ENCODE measurements at places on chromosomes 4 and X.

DNA sequence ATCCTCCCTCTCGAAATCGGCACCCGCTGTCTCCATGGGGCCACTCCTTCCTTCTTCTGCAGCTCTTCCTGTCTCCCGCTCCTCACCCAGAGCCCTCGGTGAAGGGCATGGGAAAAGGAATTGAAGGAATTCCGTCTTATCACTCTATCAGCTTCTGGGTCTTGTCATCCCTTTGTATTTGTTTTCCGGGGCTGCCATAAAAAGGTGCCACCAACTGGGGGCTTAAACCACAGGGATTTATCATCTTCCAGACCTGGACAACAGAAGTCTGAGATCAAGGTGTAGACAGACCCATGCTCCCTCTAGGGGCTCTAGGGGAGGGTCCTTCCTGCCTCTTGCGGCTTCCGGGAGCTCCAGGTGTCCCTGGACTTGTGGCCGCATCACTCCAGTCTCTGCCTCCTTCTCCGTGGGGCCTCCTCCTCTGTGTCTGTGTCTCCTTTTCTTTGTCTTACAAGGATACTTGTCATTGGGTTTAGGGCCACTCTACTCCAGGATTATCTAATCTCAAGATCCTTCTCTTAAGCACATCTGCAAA, 24.0 kb downstream of the CD99 start:
- no peaks in the 10 kb centered on the region for H3K27me3 ChIP-seq
- no peak overlapping the region for H3K27ac ChIP-seq
- DNase-seq, result peak; percentile 78
- no peak overlapping the region for H3K4me3 ChIP-seq

DNA sequence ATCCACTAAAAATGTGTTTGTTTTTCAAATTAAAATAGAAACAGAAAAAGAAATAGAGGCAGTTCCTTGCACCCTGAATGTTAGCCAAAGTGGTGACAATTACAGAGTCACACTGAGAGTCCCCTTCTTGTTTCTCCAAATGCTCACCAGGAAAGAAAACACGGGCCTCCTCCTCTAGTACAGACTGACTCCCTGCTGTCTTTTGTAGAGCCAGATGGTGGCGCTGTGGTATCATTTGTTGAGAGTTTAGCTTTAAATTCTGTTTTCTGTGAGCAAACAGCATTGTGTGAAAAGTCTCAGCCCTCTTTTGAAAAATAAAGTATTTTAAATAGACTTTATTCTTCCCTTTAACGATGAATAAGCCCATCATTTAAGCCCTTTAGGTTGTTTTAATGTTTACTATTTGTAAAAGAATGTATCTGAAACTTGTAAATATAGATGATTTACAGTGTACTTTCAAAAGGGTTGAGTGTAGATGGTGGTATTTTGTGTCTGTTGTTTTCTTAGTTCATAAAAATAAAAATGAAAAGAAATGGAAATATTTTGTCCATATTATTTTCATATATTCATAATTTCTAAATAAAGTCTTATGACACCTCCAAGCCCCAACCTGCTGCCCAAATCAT, 36.9 kb upstream of the ATOH1 start:
- no peak overlapping the region for H3K27ac ChIP-seq
- H3K36me3 ChIP-seq, result no peaks in the 10 kb centered on the region
- DNase-seq, result peak; percentile 82

DNA sequence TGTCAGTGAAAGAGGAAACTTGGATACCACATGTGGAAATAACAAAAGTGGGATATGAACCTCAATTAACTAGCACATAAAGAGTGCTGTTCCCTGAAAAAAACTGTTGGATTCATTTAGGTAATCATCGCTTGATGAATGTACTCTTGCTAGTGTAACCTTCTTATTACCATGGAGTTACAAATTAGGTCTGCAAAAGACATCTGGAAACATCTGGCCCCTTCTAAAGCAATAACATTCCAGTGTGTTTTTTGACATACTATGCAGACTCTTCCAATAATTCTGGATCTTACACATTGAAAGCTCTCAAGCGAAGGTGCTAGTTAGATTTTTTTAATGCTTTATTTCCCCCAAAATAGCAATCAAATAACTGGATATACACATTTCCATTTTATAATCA, 134.6 kb downstream of the ATP10D start:
- no peaks in the 10 kb centered on the region for H3K36me3 ChIP-seq
- no peak for DNase-seq
- H3K4me3 ChIP-seq, result no peak overlapping the region
- H3K4me1 ChIP-seq, result no peaks in the 10 kb centered on the region

DNA sequence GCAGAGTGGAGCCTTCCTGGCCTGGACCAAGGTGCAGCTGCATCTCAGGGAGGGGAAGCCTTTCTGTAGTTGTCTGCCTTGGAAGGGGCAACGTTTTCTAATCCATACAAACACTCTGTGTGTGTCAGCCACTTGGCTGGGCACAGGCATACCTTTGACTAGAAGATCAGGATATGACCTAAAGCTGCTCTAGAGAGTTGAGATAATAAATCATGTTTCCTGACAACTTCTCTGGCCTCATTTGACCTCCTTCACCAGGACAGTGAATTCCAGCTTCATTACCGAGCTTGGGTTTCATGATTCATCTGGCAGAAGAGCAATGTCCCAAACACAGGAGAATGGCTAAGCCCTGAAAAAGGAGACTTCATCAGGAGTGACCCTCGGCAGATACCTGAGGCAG, 89.6 kb upstream of the KIT start:
- H3K36me3 ChIP-seq, result no peaks in the 10 kb centered on the region
- no peak overlapping the region for H3K4me3 ChIP-seq
- peaks cover 28% of the 10 kb centered on the region for H3K4me1 ChIP-seq
- no peak for DNase-seq
- no peak overlapping the region for H3K27ac ChIP-seq
- H3K27me3 ChIP-seq, result no peaks in the 10 kb centered on the region

- H3K27ac ChIP-seq, result no peak overlapping the region
- no peaks in the 10 kb centered on the region for H3K36me3 ChIP-seq
- H3K4me3 ChIP-seq, result no peak overlapping the region
- H3K4me1 ChIP-seq, result no peaks in the 10 kb centered on the region
These were observed 472.0 kb downstream of the IQCM start for GRCh38 chr4:149343614-149344013.

DNA sequence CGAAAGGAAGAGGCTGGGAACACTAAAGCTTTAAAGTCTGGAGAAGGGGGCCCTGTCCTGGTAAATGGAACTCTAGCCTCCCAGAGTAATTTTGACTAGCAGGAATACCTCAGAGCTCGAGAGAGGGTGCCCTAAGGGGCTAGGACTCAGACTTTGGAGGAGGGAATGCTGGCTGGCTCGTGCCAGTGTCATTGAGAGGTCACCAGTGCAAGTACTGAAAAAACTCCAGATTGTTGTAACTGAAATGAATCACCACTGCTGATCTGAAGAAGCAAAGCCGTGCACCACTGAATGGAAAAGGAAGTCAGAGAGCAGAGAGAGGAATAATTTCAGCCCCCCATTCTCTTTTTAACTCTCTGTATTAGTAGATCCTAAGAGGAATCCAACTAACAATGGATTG, 690.2 kb downstream of the FAT4 start:
- H3K27me3 ChIP-seq, result no peaks in the 10 kb centered on the region
- H3K4me3 ChIP-seq, result no peak overlapping the region
- no peak overlapping the region for H3K27ac ChIP-seq
- H3K4me1 ChIP-seq, result no peaks in the 10 kb centered on the region
- H3K36me3 ChIP-seq, result no peaks in the 10 kb centered on the region

GRCh38 chr4:98601708-98602107, 56.7 kb downstream of the TSPAN5 start:
- no peaks in the 10 kb centered on the region for H3K27me3 ChIP-seq
- H3K27ac ChIP-seq, result no peak overlapping the region
- no peaks in the 10 kb centered on the region for H3K36me3 ChIP-seq
- no peak for DNase-seq

- H3K4me1 ChIP-seq, result peaks cover 6% of the 10 kb centered on the region
- no peak for DNase-seq
- H3K27ac ChIP-seq, result no peak overlapping the region
- H3K4me3 ChIP-seq, result no peak overlapping the region
These were observed 8.3 kb upstream of the AFAP1 start for GRCh38 chr4:7947927-7948326.

- no peaks in the 10 kb centered on the region for H3K27me3 ChIP-seq
- no peak overlapping the region for H3K4me3 ChIP-seq
These were observed 20.7 kb downstream of the STX18 start for GRCh38 chr4:4521136-4521535.

GRCh38 chr4:138727731-138728130, 287.9 kb upstream of the NOCT start:
- DNase-seq, result no peak
- H3K27me3 ChIP-seq, result no peaks in the 10 kb centered on the region
- no peak overlapping the region for H3K27ac ChIP-seq
- H3K36me3 ChIP-seq, result no peaks in the 10 kb centered on the region
- no peak overlapping the region for H3K4me3 ChIP-seq
- peaks cover 3% of the 10 kb centered on the region for H3K4me1 ChIP-seq

DNA sequence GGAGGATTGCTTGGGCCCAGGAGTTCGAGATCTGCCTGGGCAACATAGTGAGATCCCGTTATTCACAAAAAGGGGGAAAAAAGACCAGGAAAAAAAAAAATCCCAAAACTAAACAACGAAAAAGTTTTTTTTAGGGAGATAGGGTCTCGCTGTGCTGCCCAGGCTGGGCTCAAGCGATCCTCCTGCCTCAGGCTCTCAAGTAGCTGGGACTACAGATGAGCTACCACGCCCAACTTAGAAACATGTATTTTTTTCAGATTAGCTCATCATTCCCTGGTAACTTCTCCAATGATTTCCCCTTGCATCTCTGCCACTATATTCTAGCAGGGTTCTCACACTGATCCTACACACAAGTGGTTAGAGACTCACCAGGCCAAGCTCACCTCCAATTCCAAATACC, 24.4 kb upstream of the IRAK1 start:
- no peaks in the 10 kb centered on the region for H3K27me3 ChIP-seq
- H3K4me3 ChIP-seq, result no peak overlapping the region
- DNase-seq, result no peak
- peaks cover 4% of the 10 kb centered on the region for H3K36me3 ChIP-seq
- no peaks in the 10 kb centered on the region for H3K4me1 ChIP-seq

GRCh38 chr4:37803348-37803973, 23.0 kb upstream of the PGM2 start:
- H3K4me3 ChIP-seq, result no peak overlapping the region
- H3K4me1 ChIP-seq, result no peaks in the 10 kb centered on the region
- no peaks in the 10 kb centered on the region for H3K36me3 ChIP-seq

GRCh38 chr4:97653701-97654100, 489.6 kb downstream of the STPG2 start:
- no peaks in the 10 kb centered on the region for H3K27me3 ChIP-seq
- no peaks in the 10 kb centered on the region for H3K36me3 ChIP-seq
- no peak overlapping the region for H3K27ac ChIP-seq
- no peak overlapping the region for H3K4me3 ChIP-seq
- no peaks in the 10 kb centered on the region for H3K4me1 ChIP-seq

- H3K27ac ChIP-seq, result no peak overlapping the region
- no peaks in the 10 kb centered on the region for H3K4me1 ChIP-seq
- peaks cover 8% of the 10 kb centered on the region for H3K27me3 ChIP-seq
- no peak for DNase-seq
- no peaks in the 10 kb centered on the region for H3K36me3 ChIP-seq
These were observed 6.5 kb upstream of the DLG3 start for GRCh38 chrX:70437921-70438665.

GRCh38 chr4:6776920-6777635, 5.4 kb upstream of the KIAA0232 start:
- H3K36me3 ChIP-seq, result no peaks in the 10 kb centered on the region
- H3K27ac ChIP-seq, result no peak overlapping the region
- no peak for DNase-seq
- peaks cover 9% of the 10 kb centered on the region for H3K4me1 ChIP-seq
- no peak overlapping the region for H3K4me3 ChIP-seq
- peaks cover 30% of the 10 kb centered on the region for H3K27me3 ChIP-seq

- no peaks in the 10 kb centered on the region for H3K4me1 ChIP-seq
- no peak for DNase-seq
- H3K4me3 ChIP-seq, result no peak overlapping the region
- H3K27ac ChIP-seq, result no peak overlapping the region
- H3K36me3 ChIP-seq, result peaks cover 75% of the 10 kb centered on the region
- H3K27me3 ChIP-seq, result no peaks in the 10 kb centered on the region
These were observed 31.0 kb downstream of the DCTD start for GRCh38 chr4:182886205-182886604.

GRCh38 chr4:28004520-28004919, 1143.9 kb downstream of the STIM2 start:
- no peaks in the 10 kb centered on the region for H3K36me3 ChIP-seq
- no peak overlapping the region for H3K27ac ChIP-seq
- H3K4me1 ChIP-seq, result no peaks in the 10 kb centered on the region
- no peak overlapping the region for H3K4me3 ChIP-seq
- DNase-seq, result no peak
- H3K27me3 ChIP-seq, result no peaks in the 10 kb centered on the region

DNA sequence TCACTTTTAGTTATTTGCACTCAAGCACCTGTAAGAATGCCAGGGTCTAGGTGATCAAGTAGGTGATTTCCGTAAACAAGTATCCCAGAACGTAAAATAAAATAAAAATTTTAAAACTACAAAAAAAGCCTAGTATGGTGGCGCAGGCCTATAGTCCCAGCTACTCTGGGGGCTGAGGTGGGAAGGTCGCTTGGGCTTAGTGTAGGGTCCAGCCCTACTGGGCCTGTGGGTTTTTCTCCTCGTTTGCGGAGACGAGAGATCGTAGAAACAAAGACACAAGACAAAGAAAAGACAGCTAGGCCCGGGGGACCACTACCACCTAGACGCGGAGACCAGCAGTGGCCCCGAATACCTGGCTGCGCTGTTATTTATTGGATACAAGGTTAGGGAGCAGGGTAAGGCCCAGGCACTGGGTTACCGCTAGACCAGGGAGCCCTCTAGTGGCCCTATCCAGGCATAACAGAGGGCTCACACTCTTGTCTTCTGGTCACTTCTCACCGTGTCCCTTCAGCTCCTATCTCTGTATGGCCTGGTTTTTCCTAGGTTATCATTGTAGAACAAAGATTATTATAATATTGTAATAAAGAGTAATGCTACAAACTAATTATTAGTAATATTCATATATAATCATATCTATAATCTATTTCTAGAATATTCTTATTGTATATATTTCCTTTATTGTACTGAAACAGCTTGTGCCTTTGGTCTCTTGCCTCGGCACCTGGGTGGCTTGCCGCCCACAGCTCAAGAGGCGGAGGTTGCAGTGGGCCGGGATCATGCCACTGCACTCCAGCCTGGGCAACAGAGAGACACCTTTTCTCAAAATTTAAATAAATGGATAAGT, 38.4 kb downstream of the SAGE1 start:
- H3K4me1 ChIP-seq, result no peaks in the 10 kb centered on the region
- peak; percentile 84 for DNase-seq
- no peaks in the 10 kb centered on the region for H3K27me3 ChIP-seq
- H3K4me3 ChIP-seq, result no peak overlapping the region

GRCh38 chr4:114864060-114864459, 249.4 kb downstream of the NDST4 start:
- H3K27ac ChIP-seq, result no peak overlapping the region
- H3K36me3 ChIP-seq, result no peaks in the 10 kb centered on the region
- no peak for DNase-seq
- no peak overlapping the region for H3K4me3 ChIP-seq
- no peaks in the 10 kb centered on the region for H3K4me1 ChIP-seq

GRCh38 chr4:10688022-10688421, 3.5 kb upstream of the CLNK start:
- H3K4me3 ChIP-seq, result no peak overlapping the region
- H3K27me3 ChIP-seq, result no peaks in the 10 kb centered on the region
- H3K4me1 ChIP-seq, result no peaks in the 10 kb centered on the region
- DNase-seq, result no peak

- H3K27ac ChIP-seq, result peak overlapping the region; percentile 93
- peak; percentile 67 for DNase-seq
- no peak overlapping the region for H3K4me3 ChIP-seq
- H3K36me3 ChIP-seq, result no peaks in the 10 kb centered on the region
- H3K27me3 ChIP-seq, result peaks cover 14% of the 10 kb centered on the region
These were observed 75.4 kb downstream of the LIMCH1 start for GRCh38 chr4:41613386-41613785.
